ENCODE measurements at places on chromosomes 3 and 15. TPM values are rescaled to one million over a fixed set of nuclear protein-coding genes. Genes with fewer than 3 reads are reported as not detected.

Gene PPARG
- total RNA-seq, result 11.1 TPM

Gene MAGEL2
- total RNA-seq, result not detected

Gene SKIL
- total RNA-seq, result 190 TPM

Gene TRAT1
- total RNA-seq, result not detected

Measured in renal cortical epithelial cell (primary cell).